ENCODE measurements at places on chromosomes 3 and 15.

DNA sequence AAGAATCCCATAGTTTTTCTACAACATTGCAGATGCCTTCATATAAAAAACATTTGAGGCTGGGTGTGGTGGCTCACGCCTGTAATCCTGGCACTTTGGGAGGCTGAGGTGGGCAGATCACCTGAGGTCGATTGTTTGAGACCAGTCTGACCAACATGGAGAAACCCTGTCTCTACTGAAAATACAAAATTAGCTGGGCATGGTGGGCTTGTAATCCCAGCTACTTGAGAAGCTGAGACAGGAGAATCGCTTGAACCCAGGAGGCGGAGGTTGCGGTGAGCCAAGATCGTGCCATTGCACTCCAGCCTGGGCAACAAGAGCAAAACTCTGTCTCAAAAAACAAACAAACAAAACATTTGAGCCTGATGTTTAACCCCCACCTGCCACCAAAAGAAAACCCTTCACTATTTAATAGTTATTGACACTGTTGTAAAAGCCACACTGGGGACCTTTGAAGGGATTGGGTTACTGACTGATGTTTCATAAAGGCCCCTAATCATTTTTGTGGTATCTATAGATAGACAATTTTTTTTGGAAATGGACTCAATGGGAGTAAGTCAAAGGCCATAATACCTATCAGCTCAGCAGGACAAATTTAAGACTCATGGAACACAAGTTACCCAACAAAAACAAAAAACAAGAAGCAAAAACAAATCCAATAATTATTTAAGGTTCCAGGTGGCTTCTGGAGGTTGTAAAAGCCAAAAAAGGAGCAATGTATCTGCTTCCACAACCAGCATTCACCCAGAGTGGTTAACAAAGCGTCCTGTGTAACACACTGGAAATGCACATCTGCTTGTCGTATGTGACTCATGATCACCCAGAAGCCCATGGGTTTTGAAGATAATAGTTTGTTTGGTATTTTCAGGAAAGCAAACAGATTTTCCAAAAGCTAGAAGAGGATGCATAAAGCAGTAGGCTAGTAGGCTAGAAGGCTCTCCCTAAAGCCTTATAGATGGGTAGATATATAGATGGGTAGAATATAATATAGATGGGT, 41.2 kb downstream of the CDCP1 start:
- peak; percentile 69 for DNase-seq

- no peak for DNase-seq
Observed at GRCh38 chr3:33441225-33441976, 1.2 kb upstream of the UBP1 start.

- no peak for DNase-seq
Observed at GRCh38 chr3:112670824-112671223, 29.9 kb upstream of the CCDC80 start.

DNA sequence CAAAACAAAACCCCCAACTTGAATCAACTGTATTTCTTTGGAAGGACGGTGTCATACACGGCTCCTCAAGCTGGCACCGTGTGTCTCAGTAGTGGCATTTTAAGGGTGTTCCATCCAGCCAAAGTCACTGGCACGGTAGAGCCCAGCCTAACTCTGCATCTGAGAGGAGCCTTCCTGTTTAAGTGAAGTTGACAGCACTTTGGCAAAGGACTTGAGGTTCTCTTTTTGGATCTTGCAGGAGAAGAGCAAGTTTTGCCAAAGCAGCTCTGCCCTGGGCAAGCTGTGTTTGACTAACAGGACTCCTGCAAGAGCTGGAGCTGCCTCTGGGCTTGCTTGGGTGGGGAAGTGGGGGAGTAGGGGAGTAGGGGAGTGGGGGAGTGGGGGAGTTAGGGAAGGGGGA, 109.6 kb upstream of the FEZF2 start:
- no peak for DNase-seq

DNA sequence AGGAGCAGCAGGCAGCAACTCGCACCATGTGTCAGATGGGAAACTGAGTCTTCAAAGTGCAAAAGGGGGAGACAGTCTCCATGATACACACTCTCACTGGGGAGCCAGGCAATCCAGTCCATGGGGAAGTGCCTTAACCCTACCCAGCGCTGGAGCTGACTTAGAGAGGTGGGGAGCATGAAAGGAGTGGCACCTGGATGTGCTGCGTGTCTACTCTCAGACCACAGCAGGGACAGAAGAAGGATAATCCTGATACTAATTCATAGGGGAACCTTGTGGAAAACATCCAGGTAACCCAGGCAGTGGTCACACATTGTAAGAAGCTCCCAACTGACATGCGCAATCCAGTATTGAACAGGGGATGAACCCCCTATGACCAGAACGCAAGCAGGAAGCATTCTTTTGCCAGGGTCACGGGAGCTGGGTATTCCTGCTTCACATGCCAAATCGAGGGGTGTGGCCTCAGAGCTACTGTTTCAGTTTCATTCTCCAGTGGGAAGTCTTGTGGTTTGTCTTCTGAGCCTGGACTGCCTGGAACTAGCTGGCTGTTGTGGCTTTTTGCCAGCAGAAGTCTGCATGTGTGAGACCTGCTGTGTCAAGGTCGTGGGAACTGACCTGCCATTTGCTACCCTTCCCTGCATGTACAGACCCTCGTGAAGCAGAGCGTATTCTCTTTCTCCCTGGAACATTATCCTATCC, 367.6 kb upstream of the NDN start:
- no peak for DNase-seq

GRCh38 chr15:33377204-33377603, 66.4 kb downstream of the RYR3 start:
- no peak for DNase-seq

GRCh38 chr15:73265536-73266153, 103.1 kb downstream of the HCN4 start:
- peak; percentile 51 for DNase-seq

DNA sequence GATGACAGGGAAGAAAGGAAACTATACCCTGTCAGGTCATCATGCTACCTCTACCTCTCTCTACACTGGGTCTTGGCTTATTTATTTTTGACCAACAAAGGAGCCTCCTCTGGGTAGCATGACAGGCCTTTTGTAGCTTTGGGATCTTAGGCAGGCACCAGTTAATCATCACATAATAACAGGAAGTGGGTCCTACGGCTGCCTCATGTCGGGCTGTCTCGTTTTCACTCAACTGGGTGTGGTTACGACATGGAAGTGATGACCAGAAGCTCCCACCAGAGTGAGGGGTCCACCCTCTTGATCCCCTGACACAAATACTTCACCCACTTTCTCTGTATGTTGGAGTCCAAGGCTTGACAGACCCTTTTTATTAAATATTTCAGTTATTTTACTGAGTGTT, 105.3 kb downstream of the CD47 start:
- DNase-seq = no peak
